ENCODE measurements at places on chromosomes 4 and X.

- DNase-seq: no peak
- no peaks in the 10 kb centered on the region for H3K27me3 ChIP-seq
- H3K4me1 ChIP-seq: no peaks in the 10 kb centered on the region
- H3K27ac ChIP-seq: no peak overlapping the region
- H3K4me3 ChIP-seq: no peak overlapping the region
Measured at GRCh38 chrX:114774691-114775090, 190.8 kb downstream of the HTR2C start.

DNA sequence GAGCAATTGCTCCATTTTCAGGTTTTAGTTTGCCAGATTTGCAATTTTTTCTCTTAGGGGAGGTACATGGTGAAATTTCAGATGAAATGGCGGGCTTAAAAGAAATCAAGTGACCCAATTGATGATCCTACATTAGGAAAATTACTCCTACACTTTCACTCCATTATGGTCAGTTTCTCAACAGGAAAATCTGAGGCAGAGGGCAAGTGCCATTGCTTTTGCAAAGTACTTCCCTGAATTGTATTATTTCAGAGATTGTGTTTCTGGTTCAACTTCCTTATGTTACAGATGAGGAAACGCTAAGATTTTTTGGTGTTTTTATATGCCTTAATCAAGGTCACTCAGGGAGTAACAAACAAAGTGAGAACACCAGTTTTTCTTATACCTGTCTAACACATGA is 302.2 kb downstream of the ARAP2 start:
- no peak for DNase-seq
- no peaks in the 10 kb centered on the region for H3K27me3 ChIP-seq
- no peak overlapping the region for H3K27ac ChIP-seq
- no peaks in the 10 kb centered on the region for H3K36me3 ChIP-seq
- no peak overlapping the region for H3K4me3 ChIP-seq
- H3K4me1 ChIP-seq: no peaks in the 10 kb centered on the region

DNA sequence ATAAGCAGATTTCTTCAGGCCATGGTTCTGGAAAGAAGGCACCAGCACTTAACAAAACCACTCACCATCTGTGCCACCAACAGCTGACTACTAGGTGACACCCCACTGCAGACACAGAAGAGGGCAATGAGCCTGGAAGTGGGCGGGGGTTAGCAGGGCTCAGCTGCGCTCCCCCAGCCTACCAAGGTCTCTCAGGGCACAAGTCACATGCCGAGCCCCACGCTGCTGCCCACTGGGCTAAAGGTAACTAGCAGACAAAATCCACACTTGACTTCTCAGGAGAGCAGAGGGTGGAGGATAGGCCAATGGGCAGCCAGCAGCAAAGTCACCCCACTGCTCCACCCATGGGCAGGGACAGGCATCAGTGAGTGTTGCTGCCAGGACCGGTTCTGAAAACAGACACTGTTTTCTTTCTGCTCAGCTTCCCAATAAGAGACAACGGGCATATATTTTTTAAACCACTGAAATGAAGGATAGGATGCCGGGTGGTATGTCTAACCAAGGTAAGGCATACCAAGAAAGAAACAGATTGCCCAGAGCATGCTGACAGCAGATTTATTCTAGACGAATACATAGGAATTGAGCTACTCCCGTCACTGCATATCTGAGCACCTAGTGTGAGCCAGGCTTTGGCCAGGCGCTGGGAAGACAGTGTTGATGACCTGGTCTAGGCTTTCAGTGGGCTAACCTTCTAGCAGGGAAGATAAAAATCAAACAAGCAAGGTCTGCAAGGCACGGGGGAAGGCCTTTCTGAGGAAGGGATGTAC is 20.1 kb downstream of the ACSL1 start:
- H3K4me1 ChIP-seq: no peaks in the 10 kb centered on the region
- no peak overlapping the region for H3K27ac ChIP-seq
- H3K27me3 ChIP-seq: no peaks in the 10 kb centered on the region
- no peak overlapping the region for H3K4me3 ChIP-seq
- H3K36me3 ChIP-seq: no peaks in the 10 kb centered on the region

- no peak for DNase-seq
- no peaks in the 10 kb centered on the region for H3K27me3 ChIP-seq
- no peaks in the 10 kb centered on the region for H3K36me3 ChIP-seq
- H3K27ac ChIP-seq: no peak overlapping the region
- no peak overlapping the region for H3K4me3 ChIP-seq
- no peaks in the 10 kb centered on the region for H3K4me1 ChIP-seq
Measured at GRCh38 chr4:170089274-170089667, 485 bp downstream of the AADAT start.

GRCh38 chrX:10190367-10190766 is 33.6 kb downstream of the CLCN4 start:
- no peaks in the 10 kb centered on the region for H3K27me3 ChIP-seq
- no peak for DNase-seq
- no peaks in the 10 kb centered on the region for H3K4me1 ChIP-seq
- H3K4me3 ChIP-seq: no peak overlapping the region
- no peaks in the 10 kb centered on the region for H3K36me3 ChIP-seq
